ENCODE measurements at places on chromosomes 3 and 15. TPM values are rescaled to one million over a fixed set of nuclear protein-coding genes. Genes with fewer than 3 reads are reported as not detected.

The MST1R gene
- 2.7 TPM for total RNA-seq

GRCh38 chr15:58568157-58568571 is 136.4 kb downstream of the LIPC start:
- no peaks in the 10 kb centered on the region for H3K4me1 ChIP-seq
- DNase-seq = no peak
- no peak overlapping the region for H3K4me3 ChIP-seq
- no peak overlapping the region for H3K27ac ChIP-seq

DNA sequence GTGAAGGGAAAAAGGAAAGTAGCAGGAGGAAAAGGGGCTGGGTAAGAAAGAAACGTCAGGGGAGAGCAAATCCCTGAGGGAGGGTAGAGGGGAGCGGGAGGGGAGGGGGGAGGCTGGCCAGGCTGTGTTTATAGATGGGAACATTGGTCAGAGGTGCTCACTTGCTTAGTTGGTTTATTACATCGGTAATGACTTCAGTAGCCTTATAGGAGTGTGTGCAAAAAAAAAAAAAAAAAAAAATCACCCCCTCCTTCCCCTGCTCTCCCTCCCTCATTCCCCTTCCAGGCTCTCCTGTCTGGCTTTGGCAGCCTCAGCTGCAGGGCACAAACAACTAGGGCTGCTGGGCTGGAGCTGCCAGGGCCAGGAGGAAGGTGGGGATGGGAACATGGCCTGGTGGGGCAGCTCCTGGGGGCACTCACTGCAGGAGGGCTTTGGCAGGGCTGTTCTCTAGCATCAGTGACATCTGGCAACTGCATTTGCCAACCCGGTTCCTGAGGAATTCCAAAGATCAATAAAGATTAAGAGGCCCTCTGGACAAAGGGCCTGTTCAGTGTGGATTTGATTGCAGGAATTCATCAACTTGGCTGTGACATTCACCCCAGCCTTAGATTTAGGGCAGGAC is 334.5 kb upstream of the FRG2C start:
- H3K4me3 ChIP-seq = no peak overlapping the region
- H3K27me3 ChIP-seq = no peaks in the 10 kb centered on the region
- H3K27ac ChIP-seq = no peak overlapping the region
- H3K36me3 ChIP-seq = no peaks in the 10 kb centered on the region
- no peak for DNase-seq

The C3orf49 gene
- total RNA-seq = not detected

GRCh38 chr3:64571982-64572381 is 115.8 kb downstream of the ADAMTS9 start:
- H3K4me3 ChIP-seq = no peak overlapping the region
- no peak overlapping the region for H3K27ac ChIP-seq
- peaks cover 3% of the 10 kb centered on the region for H3K36me3 ChIP-seq
- no peaks in the 10 kb centered on the region for H3K27me3 ChIP-seq
- H3K4me1 ChIP-seq = no peaks in the 10 kb centered on the region
- no peak for DNase-seq

The SPG21 gene
- 58.0 TPM for total RNA-seq

- no peak overlapping the region for H3K27ac ChIP-seq
- H3K36me3 ChIP-seq = no peaks in the 10 kb centered on the region
- no peak for DNase-seq
- no peak overlapping the region for H3K4me3 ChIP-seq
- H3K4me1 ChIP-seq = no peaks in the 10 kb centered on the region
These were observed 37.9 kb upstream of the LRTM1 start for GRCh38 chr3:54965746-54966145.

DNA sequence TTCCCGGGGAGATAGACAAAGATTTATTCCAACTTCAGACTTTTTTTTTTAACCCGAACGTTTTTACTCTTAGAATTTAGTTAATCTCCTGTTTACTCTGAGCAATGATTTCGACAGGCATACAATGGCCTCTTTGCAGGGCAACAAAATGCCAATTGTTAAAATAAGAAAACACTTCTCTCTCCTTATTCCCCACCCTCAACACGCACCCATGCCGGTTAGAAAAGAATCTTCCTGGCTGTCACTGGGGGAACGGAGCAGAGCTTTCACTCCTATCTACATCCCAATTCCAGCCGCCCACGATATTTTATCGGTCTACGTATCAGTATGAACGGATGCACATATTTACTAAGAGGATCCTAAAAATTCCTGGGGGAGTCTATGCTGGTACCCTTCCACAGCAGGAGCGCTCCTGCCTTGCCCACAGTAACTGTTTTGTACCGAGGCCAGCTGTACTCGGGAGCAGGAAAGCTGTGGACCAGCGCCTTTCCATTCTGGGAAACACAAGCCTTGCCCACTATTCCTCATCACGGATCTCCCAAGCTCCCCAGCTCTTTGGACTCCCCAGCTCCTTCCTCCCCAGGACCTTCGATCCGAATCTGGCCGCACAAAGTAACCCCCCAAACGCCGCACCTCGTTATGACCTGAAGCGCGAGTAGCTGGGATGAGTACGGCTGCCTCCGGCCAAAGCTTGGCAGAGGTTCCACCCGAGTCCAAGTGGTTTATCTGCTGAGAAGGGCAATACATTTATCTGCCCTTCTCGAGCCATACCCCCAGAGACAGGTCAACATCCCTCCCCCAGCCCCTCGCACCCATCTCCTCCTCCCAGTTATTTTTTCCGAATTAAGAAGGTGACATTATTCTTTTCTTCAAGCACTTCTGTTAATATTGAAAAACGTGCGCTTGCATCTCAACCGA is 2.2 kb upstream of the FOXB1 start:
- no peaks in the 10 kb centered on the region for H3K36me3 ChIP-seq
- no peak overlapping the region for H3K27ac ChIP-seq
- DNase-seq = no peak
- H3K27me3 ChIP-seq = no peaks in the 10 kb centered on the region
- no peaks in the 10 kb centered on the region for H3K4me1 ChIP-seq
- H3K4me3 ChIP-seq = no peak overlapping the region

The BHLHE40 gene
- total RNA-seq = 181 TPM
